Colonic mucosa (tissue), 4 donors: ENCODE measurements at places on chromosomes 5 and 9. TPM values are rescaled to one million over a fixed set of nuclear protein-coding genes. Genes with fewer than 3 reads are reported as not detected.

Gene CTSV
- total RNA-seq, result 6.0 TPM

Gene RCL1
- total RNA-seq, result 7.0 TPM

Gene SLC22A4
- 1.3 TPM for total RNA-seq

GRCh38 chr5:65734921-65735320, 12.9 kb downstream of the NLN start:
- DNase-seq, result no peak
- no peaks in the 10 kb centered on the region for H3K27me3 ChIP-seq
- no peak overlapping the region for H3K27ac ChIP-seq
- no peak overlapping the region for H3K4me3 ChIP-seq
- H3K4me1 ChIP-seq, result no peaks in the 10 kb centered on the region
- H3K36me3 ChIP-seq, result no peaks in the 10 kb centered on the region

GRCh38 chr5:5419291-5420210, 2.9 kb upstream of the ICE1 start:
- no peak overlapping the region for H3K4me3 ChIP-seq
- no peak for DNase-seq
- peaks cover 6% of the 10 kb centered on the region for H3K4me1 ChIP-seq
- no peak overlapping the region for H3K27ac ChIP-seq
- H3K27me3 ChIP-seq, result no peaks in the 10 kb centered on the region
- no peaks in the 10 kb centered on the region for H3K36me3 ChIP-seq

GRCh38 chr9:14373706-14374105, 59.8 kb upstream of the NFIB start:
- H3K4me1 ChIP-seq, result no peaks in the 10 kb centered on the region
- no peaks in the 10 kb centered on the region for H3K36me3 ChIP-seq
- no peak overlapping the region for H3K4me3 ChIP-seq
- H3K27me3 ChIP-seq, result no peaks in the 10 kb centered on the region
- no peak for DNase-seq
